ENCODE measurements at places on chromosomes 5 and 9.
A peak's percentile ranks its signal among the peaks of the same experiment; 100 is the strongest.

DNA sequence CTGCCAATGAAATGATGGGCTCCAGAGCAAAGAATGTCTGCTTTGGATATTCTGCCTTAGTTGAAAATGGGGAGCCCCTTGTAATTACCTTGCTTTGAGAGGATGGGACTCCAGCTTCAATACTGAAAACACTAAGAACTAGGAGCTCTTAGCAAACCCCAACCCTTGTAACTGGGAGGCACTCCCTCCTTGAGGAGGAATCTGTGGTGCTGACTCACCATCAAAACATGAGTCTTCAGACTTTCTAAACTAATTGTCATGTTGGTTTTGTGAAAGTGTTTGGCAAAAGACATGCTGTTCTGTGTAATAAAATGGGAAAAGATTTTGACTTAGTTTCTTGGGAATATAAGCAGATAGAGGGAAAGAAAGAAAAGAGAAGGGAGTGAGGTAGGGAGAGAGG, 91.9 kb upstream of the PTPRD start:
- no peak for DNase-seq

- DNase-seq: no peak
Measured at GRCh38 chr5:177612215-177612673, 12.3 kb downstream of the B4GALT7 start.

DNA sequence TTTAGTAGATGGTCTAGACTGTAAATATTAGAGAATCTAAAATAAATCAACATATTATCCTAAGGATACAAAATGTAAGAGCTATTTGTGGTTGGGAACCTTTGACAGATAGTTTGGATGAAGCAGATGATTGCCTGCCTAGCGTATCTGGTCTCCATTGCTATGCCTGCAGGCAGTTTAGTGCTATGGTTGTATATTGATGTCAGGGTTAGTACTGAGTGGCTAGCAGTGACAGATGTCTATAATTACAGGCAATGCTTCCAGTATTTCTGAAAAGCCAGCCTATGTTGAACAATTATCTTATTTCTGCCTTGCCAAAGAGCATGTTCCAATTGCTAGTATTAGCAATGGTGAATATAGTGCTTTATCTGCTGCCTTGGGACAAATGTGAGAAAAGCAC, 151.3 kb upstream of the TLX3 start:
- no peak for DNase-seq

DNA sequence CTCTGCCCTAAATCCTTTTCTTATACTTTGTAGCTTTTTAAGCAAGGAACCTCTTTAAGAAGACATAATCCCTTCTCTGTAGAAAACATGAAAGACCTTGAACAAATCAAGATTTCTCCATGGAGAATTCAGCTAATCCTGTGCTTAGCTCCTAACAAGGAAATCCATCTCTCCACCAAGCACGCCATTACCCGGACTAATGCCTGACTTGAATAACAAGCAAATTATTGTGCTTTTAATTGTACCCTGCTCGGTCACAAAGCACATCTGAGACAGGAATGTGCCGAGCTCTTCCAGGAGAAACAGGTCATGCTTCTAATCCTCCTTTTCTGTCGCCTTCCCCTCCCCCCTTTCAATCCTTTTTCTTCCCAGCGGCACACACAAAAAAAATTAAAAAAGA, 141.3 kb downstream of the PSAT1 start:
- no peak for DNase-seq

GRCh38 chr9:34114436-34114835, 12.1 kb downstream of the DCAF12 start:
- DNase-seq: no peak

GRCh38 chr9:136196404-136197083, 8.4 kb downstream of the LHX3 start:
- DNase-seq: peak; percentile 14

- no peak for DNase-seq
Measured at GRCh38 chr9:95074632-95075031, 242.9 kb downstream of the FANCC start.

- DNase-seq: no peak
Measured at GRCh38 chr5:96703384-96703920, 41.3 kb downstream of the CAST start.

DNA sequence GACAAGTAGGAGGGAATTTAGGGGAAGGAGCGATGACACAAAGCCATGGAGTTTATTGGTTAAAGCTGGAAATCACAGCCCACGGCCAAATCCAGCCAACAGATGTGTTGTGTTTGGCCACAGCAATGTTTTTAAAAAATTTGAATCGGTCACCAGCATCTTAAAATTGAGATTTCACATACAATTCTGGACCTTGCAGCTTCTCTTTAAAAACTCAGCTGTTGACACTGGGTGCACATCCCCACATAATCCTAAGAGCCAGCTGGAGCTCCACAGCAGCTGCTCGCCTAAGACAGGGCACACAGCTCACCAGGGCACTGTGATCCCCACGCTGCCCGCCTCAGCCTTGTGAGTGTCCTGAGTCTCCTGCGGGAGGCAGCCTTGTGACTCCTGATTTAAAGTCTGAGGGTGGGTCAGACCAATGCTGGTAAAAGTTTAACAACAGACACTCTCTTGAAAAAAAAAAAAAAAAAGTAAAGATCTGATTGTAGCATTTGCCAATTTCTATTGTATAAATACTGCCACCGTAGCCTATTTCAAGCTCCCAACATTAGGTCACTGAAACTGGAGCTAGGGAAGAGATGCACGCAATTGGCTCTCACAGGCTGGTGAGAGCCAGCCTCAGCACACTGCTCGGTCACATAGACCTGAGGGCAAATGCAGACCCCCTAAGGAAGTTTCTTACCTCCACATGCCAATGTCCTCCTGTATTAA, 124.8 kb downstream of the HSD17B3 start:
- no peak for DNase-seq

DNA sequence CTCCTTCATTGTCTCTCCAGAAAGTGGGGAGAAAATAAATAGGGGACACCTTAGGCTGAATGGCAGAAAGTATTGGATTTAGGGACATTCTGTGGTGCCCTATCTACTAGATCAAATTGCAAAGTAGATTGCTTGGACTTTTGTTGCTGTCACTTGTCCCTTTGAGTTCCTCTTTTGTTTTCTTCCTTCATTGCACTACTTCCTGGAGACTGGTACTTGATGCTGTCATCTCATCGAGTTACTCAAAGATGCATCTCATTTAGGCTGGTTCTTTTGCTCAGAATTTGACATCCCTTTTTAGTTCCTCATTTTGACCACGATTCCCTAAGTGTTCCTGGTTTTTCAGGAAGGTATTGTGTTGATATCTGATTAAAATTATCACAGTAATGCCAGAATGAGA, 137.6 kb downstream of the ADGRV1 start:
- DNase-seq: peak; percentile 46

- no peak for DNase-seq
Measured at GRCh38 chr9:83639266-83639665, 16.3 kb downstream of the IDNK start.

GRCh38 chr5:85096421-85096820, 711.7 kb upstream of the EDIL3 start:
- DNase-seq: no peak

DNA sequence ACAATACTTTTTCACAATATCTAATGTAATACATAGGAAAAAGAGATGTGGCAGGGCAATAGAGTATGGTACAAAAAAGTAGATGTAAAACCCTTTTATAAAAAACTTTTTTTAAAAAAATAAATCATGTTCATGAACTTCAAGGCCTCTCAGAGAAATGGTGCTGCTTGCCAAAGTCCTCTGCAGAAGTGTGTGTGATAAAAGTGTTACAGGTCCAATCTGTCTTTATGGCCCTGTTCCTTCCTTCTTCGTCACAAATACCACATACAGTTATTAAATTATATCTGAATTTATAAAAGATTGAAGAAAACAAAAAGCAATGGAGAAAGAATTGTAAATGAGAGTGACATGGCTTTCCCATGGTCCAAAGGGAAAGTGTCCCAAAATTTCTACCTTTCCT, 21.7 kb upstream of the CCNH start:
- DNase-seq: no peak

GRCh38 chr9:83722726-83723495, 15.2 kb upstream of the UBQLN1 start:
- no peak for DNase-seq

- DNase-seq: no peak
Measured at GRCh38 chr9:98968601-98969337, 25.1 kb downstream of the COL15A1 start.

All from MV-4-11 (cell line).